ENCODE measurements at places on chromosomes 2 and 18.

GRCh38 chr2:168363347-168364092, 92.6 kb upstream of the CERS6 start:
- no peak for DNase-seq

- DNase-seq: no peak
Measured at GRCh38 chr18:47752796-47753645, 177.4 kb downstream of the SMAD2 start.

- DNase-seq: no peak
Measured at GRCh38 chr2:173264603-173265366, 89.9 kb upstream of the CDCA7 start.

- no peak for DNase-seq
Measured at GRCh38 chr2:169716938-169717690, 16.5 kb upstream of the KLHL23 start.

- DNase-seq: no peak
Measured at GRCh38 chr2:38170733-38171132, 94.8 kb upstream of the CYP1B1 start.

DNA sequence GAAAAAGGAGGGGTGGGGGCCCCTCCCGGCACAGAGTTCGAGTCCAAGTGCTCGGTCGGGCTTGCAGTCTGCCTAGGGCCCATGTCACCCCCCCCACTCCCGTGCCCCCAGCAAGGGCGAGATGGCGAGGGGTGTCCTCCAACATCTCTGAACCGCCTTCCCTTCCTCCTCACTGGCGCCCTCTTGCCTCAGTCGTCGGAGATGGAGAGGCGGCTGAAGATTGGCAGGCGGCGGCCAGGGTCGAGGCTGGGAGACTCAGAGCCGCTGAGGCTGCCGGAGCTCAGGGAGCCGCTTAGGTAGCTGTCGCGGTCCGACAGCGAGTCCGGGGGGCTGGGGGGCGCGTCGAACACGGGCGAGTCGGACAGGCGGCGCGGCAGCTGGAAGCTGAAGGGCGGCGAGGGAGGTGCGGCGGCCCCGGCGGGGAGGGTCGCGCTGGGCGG, 2.3 kb downstream of the ZFP36L2 start:
- peak; percentile 75 for DNase-seq

GRCh38 chr2:127256381-127256780, 36.3 kb upstream of the CYP27C1 start:
- DNase-seq: no peak

- no peak for DNase-seq
Measured at GRCh38 chr2:190996338-190996946, 17.5 kb downstream of the STAT1 start.

DNA sequence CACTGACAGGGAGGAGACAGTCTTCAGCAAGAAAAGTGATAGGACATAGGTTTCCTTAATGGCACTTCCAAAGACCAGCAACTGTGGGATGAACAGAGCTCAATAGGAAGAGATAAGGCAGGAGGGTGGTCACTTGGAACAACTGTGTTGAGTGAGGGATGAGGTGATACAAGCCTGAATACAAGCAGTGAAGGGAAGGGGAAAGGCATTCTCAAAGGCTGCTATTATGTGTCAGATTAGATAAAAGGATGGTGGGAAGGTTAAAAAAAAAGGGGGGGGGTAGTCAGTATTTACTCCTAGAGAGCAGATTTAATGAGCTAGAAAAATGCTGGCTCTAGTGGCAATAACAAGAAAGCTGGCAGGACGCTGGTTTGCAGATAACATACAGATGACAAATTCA, 25.7 kb downstream of the CCBE1 start:
- DNase-seq: no peak

GRCh38 chr18:42242758-42243157, 287.7 kb downstream of the PIK3C3 start:
- no peak for DNase-seq

DNA sequence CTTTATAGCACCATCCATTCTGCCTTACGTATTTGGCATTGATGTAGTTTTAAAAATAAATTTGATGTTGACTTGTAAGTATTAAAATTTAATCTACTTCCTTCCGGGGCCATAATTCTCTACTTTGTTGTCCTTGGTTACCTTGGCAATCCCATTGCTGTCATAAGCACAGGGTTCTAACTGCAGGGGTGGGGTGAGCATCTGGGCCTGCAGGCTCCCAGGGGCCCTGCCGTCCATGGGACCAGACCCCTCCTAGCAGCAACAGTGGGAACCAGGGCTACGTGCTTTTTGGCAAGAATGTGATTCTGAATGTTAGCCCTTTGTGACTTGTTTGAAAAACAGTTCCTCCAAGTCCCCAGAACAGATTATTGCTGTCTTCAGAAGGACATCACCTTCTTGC, 4.9 kb downstream of the ASAP2 start:
- no peak for DNase-seq

DNA sequence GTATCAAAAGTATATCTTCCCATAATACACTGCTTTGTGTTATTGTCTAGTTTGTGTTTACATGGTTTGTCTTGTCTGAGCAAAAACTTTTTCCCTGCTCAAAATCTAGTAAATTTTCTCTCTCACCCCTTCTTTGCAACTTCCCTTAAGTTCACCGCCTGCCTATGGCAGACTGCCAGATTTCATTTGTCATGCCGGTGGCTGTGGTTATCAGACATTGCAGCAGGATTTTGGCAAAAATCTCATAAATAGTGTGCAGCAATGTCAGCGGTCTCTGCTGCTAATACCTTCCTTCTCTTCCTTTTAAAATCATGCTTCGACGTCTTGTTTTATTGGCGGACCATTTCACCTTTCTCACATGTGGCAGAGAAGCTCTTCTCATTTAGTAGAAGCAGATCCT, 45.6 kb upstream of the TMEM178A start:
- DNase-seq: no peak

DNA sequence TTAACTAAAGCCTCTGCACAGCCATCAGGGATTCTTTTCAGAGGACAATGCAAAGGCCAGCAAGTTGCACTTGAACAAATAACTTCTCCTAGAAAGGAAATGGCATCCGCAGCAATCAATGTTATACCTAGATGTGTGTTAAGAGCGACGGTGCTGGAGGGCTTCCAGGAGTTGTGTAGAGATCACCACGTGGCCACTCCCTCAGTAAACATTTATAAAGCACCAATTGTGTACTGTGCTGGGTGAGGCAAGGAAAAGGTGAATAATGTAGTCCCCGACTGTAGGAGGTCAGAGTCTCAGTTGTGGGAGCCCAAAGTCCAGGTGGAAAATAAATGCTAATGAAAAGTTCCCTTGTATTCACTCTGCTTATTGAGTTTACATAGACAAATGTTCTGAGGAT, 135.0 kb downstream of the ALK start:
- no peak for DNase-seq

DNA sequence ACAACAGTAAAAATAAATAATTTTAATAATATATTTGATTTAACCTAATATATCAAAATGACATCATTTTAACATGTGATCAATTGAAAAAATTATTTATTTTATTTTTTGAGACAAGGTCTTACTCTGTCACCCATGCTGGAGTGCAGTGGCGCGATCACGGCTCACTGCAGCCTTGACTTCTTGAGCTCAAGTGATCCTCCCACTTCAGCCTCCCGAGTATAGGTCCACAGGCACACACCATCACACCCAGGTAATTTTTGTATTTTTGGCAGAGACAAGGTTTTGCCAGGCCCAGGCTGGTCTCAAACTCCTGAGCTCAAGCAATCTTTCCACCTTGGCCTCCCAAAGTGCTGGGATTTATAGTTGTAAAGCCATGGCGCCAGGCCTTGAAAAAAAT, 126.7 kb upstream of the COPS8 start:
- DNase-seq: no peak

DNA sequence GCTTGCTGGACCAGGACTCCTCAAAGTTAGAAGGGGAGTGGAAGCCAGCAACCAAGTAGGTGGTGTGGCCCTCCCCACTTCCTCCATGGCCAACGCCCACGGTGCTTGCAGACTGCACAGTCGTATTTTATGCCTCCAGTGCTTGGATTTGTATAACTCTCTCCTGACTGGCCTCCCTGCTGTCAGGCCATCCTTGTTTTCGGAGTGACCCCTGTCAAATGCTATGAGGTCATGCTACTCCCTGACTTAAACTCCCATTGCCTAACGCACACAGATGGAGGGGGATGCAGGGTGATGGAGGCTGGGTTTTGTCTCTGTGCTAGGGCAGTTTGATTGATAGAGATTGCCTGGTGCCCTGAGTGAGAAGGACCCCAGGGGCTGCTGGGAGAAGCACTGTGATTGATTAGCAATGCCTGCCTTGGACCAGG, 36.1 kb downstream of the GLI2 start:
- DNase-seq: no peak

DNA sequence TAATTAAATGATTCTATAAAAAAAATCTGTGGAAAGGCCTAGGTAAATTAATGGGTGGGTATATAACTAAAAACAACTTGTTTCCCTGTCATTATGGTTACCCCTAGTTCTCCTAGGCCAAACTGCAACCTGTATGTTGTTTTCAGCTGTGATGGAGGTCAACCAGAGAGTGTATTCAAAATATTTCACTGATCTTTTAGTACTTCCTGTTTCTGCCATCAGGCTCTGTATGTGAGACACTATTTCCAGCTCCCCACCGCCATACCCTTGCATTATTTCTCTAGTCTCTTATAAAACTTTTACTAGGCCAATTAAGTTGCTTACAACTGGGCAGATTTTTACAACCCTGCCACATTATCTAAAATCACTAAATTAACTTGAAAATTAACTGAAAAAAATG, 21.0 kb upstream of the CDKL4 start:
- DNase-seq: no peak

DNA sequence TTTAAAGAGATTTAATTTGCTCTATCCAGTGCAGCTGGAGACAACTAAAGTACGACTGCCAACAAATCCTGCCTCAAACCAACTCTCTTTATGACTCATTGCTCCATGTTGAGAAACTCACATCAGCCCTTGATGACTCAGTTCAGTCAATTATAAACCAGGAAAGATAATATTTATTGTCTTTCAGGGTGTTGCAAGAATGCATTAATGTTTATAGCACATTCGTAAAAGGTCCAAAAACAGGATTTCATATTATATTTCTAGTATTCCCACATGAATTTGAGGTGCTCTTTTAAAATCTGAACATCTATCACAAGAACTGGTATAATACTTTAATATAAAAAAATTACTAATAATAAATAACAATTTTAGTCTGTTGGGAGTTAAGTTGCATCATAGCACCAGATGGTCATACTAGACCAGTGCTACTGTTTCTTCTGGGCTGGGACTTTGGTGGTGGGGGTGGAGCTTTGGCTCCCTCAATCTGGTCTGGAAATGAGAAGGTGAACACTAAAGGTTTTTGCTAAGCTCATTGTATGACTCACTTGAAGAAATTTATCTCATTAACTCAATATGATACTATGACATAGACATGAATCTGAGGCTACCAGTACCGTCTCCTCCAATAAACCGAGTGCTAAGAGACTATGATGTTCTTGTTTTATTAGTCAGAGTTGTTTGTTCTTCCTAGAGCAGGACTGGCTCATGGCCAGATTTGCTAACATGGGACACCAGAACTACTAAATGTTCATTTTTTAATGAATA, 26.6 kb upstream of the MAP3K20 start:
- DNase-seq: no peak

- DNase-seq: no peak
Measured at GRCh38 chr2:127161176-127162136, 54.5 kb upstream of the BIN1 start.

DNA sequence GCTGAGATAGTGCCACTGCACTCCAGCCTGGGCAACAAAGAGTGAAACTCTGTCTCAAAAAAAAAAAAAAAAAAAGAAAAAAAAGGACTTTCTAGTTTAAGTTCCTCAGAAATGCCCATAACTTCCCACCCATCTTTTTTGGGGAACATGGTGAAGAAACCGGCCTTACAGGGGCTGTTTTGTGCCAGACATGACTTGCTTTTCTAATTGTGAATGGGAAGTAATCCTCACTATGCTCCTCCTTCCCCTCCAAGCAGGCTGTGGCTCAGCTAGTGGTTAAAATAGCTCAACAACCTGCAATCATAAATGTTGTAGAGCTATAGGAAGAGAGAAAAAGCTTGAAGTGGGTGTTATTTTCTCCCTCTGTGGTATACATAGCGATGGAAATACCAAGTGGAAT, 34.1 kb upstream of the OLA1 start:
- DNase-seq: no peak

GRCh38 chr2:9139491-9140443, 66.8 kb upstream of the ASAP2 start:
- DNase-seq: peak; percentile 95

DNA sequence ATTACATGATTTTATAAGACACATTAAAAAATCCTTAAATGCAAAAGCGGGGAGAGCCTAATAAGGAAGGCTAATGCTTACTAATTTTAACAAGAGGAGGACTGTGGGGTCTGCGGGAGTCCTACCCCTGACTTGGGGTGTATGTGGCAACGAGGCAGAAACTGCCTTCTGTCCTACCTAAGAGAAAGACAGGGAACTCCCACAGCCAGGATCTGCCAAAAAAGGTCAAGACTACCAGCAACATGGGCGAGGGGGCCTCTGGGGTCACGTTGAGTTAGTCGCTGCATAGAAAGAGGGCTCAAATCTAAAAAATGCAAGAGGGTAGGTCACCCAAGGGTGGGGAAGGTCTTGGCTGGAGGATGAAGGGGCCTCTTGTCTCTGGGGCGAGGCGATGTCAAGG, 529 bp upstream of the AMER3 start:
- DNase-seq: no peak

DNA sequence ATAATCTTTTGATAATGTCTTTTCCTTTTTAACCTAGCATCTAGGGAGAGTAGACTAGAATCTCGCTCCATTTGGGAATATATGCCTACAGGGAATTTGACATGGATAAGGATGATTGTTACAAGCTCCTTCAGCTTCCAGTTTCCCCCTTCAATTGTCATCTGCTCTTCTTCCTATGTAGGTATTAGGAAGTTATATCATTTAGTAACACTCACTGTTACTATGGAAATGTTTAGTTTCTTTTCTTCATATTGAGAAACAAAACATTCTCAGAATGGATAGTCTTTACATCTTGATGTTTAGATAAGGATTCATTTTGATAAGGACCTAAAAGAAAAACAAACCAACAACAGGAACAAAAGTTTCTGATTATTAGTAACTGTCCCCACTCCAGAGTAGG, 127.6 kb downstream of the PHLPP1 start:
- no peak for DNase-seq

GRCh38 chr2:108363024-108363907, 14.5 kb upstream of the SULT1C4 start:
- no peak for DNase-seq

- DNase-seq: no peak
Measured at GRCh38 chr2:20282916-20283592, 58.1 kb upstream of the SDC1 start.

DNA sequence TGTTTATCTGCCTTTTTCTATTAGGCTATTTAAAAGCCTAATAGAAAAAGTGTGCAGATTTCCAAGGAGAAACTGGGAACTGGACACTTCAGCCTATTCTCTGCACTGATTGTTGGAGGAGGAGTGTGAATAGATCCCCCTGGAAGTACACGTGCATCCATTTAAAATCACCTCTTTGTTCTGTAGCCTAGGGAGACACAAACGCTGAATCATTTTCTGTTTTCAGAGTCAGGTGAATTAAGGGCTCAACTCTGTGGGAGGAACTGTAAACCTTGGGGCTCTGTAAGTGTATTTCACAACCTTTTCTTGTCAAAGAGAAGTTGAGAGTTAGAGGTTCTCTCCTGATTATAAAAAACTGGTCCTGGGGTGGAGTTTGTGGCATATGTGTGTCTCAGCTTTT, 159.7 kb downstream of the SPAG16 start:
- DNase-seq: no peak

- no peak for DNase-seq
Measured at GRCh38 chr18:649341-649740, 8.1 kb upstream of the TYMS start.

GRCh38 chr2:148257276-148257675, 236.4 kb downstream of the MBD5 start:
- DNase-seq: no peak
